ENCODE measurements at places on chromosomes 3 and 15.
A peak's percentile ranks its signal among the peaks of the same experiment; 100 is the strongest.

DNA sequence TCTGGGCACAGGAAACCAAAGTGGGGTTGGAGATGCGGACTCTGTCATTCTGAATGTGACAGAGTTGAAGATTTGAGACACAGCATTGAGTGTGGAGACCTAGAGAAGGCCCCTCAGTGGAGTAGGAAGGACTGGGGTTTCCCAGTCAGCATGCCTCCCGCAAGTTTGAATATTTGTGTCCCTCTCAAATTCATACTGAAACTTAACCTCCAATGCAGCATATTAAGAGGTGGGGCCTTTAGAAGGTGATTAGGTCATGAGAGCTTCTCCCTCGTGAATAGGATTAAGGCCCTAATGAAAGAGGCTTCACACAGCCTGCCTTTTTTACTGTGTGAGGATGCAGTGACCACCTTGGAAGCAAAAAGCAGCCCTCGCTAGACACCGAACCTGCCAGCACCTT is 8.0 kb downstream of the HDDC3 start:
- DNase-seq: no peak

GRCh38 chr15:97791824-97792792 is 168.4 kb upstream of the ARRDC4 start:
- no peak for DNase-seq

DNA sequence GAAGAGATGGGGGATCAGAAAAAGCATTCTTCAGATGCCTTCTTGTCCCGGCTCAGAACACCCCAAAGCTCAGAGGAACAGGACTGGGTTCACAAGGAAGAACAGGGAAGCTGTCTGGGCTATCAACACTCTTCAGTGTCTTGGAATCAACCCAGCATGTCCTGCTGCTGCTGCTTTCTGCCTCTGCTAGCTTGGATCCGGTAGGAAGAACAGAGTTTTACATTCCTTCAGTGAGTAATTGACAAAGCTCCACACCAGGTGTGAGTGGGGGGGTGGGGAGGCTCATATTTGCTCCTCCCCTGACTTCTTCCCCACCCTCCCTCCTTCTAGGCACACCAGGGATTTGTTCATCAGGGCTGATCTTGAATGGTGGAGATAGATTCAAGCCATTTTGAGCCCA is 13.1 kb upstream of the ETV5 start:
- DNase-seq: no peak

- no peak for DNase-seq
These were observed 9.3 kb upstream of the FBN1 start for GRCh38 chr15:48654801-48655200.

GRCh38 chr15:93067649-93068085 is 21.3 kb downstream of the RGMA start:
- DNase-seq: no peak

DNA sequence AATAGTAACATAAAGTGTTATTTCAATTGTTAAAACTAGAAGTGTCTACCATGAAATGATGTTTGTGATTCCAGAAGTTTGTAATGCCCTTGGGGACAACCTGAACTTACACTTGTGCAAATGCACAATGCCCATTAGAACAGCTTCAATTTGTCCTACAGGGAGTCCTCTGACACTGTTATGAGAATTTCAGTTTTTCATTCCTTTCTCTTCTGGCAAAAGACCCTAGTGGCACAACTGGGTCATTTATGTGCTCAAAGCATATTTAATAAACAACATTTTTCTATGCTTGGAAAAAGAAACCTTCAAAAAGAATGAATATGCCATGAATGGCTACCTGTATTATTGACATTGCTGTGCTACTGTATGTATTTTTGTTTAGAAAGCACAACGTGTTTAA is at the start of gene OR5H1:
Gene OR5H1 (plus strand): TSS at position 301 of the 400 bp plus-strand sequence. CDS start 1,977 bp downstream, outside the sequence.
- DNase-seq: no peak

GRCh38 chr3:54963641-54964040 is 35.8 kb upstream of the LRTM1 start:
- no peak for DNase-seq

- no peak for DNase-seq
These were observed 32.9 kb upstream of the FBLN2 start for GRCh38 chr3:13515786-13516759.

- DNase-seq: no peak
These were observed 15.4 kb downstream of the IGSF10 start for GRCh38 chr3:151445273-151446001.

- DNase-seq: no peak
These were observed 326.3 kb upstream of the ICE2 start for GRCh38 chr15:60804986-60805949.

- no peak for DNase-seq
These were observed 10.2 kb upstream of the MAPK6 start for GRCh38 chr15:52008698-52009434.

GRCh38 chr15:27495963-27496459 is 525.0 kb downstream of the GABRG3 start:
- DNase-seq: no peak

DNA sequence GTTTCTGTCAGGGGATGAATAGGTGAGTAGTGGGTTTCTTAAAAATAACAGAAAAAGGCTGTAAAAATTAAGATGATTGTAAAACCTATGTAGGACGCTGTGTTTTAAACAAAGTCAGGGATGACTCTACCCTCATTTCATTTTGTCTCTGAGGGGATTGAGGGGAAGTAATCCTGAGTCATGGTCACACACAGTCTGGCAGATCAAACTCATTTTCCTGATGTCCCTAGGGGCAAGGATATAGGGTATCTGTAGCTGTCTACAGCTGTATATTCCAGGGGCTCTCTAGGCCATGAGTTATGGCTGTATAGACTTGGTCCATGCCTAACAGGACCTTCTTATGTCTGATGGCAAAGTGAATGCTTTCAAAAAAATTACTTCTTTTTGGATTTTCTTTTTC is 421.1 kb downstream of the PDCD6IP start:
- no peak for DNase-seq

- no peak for DNase-seq
These were observed 129.7 kb upstream of the UBE2E1 start for GRCh38 chr3:23676093-23676492.

GRCh38 chr15:77497110-77497737 is 76.5 kb downstream of the HMG20A start:
- no peak for DNase-seq

DNA sequence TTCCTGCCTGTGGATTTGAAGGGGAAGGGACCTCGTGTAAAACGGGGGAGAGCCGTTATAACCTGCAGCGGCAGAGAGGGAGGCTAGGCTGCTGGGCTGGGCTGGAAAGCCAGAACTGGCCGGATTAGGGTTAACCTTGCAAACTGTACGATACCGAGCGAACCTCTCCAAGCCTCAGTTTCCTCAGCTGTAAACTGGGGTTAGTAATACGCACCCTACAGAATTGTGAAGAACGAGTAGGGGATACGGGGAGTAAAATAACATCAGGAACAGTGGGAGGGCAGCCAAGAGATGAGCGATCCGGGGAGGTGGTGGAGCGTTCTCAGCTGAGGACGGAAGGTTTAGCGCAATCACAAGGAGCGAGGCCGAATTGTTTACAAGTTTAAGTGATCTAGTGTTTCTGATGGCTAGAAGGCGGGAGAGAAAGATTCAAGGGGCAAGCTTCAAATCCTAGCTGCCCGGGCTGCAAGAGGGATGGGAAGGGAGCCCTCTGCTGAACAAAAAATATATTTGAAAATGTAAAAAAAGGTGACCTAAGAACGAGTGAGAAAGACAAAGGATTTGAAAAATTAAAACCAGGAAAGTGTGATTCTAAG is 768 bp upstream of the SEMA5B start:
- DNase-seq: no peak

DNA sequence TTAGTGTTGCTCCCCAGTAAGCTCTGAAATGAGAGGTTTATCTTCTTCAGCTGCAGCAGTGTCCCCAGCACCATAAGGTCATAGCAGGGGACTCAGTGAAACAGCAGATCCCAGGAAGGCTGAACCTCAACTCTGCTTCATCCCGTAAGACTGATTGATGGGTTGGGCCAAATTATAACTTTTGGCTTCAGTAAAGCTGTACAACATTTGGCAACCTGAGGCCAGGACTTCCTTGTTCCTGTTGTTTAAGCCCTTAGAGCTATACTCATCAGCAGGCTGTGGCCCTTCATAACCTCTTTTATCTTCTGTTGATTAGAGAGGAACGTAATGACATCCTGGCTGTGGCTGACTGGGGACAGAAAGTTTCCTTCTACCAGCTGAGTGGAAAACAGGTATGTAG is 29.0 kb downstream of the IFT122 start:
- no peak for DNase-seq

GRCh38 chr15:68311859-68312557 is 34.5 kb downstream of the FEM1B start:
- no peak for DNase-seq

DNA sequence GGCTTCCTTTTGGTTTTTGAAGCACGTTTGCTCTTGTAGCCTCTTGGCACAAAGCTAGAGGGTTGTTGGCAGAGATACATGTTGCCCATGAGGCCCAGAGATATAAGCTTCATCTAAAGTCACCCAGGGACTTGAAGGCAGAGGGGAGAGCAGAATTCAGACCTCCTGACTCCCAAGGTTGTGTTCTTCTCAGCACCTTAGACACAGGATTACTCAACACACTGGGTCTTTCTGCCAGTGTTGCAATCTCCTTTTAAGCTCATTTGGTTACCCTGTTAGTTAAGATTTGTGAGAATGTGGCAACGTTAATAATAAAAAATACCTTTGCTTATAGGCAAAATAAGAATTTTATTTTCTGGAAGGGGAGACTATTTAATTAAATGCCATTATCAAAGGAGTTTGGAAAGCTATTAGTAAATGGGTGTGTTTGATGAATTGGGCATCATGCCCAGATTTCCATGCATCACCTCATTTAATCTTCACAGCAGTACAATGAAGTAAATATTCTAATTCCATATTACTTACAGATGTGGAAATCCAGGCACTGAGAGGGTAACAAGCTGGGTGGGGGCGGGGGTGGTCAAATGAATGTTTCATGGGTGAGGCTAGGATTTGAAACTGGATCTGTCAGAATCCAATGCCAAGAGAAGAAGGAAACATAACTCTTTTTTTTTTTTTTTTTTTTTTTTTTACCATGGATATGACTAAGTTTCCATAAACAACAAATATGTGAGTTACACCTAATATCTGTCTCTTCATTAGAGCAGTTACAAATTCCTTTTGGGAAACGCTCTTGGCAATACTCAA is 183.3 kb downstream of the NR1D2 start:
- no peak for DNase-seq

DNA sequence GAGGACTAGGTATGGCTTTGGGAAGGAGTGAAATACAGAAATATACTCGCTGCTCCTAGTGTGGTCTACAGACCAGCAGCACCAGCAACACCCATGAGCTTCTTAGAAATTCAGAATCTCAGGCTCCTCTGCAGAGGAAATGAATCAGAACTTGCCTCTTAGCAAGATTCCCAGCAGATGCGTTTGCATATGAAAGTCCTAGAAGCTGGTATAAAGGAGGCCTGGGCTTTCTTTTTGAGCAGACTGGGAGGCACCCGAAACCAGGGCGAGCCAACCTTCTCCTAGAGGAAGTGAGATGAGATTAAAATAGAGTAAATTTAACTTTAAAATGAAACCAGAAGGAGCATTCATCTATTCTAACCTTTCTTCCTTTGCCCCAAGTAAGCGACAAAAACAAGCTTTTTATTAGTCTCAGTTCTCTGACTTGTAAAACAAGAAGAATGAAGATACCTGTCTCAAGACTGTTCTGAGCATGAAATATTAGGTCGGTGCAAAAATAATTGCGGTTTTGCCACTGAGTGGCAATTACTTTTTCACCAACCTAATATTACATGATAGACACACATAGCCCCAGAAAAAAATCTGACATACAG is 140.0 kb downstream of the PDZRN3 start:
- DNase-seq: no peak

- DNase-seq: no peak
These were observed 142.3 kb upstream of the CHL1 start for GRCh38 chr3:54240-54639.

DNA sequence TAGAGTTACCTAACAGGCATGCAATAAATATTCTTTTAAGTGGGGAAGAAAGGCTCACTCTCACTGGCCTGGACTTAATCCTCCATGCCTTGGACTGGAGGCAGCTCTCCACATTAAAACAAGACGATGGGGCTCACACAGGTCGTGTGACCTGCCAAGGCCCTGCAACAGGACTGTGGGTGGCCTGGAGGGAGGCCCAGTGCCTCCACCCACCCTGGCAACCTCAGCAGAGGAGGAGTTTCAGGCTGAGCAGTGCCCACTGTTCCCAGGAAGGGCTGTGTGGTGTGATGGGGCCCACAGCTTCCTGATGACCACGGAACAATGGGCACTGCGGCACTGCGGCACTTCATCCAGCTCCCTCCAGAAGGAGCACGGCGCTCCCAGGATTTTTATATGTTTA is 5.5 kb downstream of the UROC1 start:
- DNase-seq: no peak

GRCh38 chr3:84724877-84725276 is 233.9 kb upstream of the CADM2 start:
- no peak for DNase-seq

DNA sequence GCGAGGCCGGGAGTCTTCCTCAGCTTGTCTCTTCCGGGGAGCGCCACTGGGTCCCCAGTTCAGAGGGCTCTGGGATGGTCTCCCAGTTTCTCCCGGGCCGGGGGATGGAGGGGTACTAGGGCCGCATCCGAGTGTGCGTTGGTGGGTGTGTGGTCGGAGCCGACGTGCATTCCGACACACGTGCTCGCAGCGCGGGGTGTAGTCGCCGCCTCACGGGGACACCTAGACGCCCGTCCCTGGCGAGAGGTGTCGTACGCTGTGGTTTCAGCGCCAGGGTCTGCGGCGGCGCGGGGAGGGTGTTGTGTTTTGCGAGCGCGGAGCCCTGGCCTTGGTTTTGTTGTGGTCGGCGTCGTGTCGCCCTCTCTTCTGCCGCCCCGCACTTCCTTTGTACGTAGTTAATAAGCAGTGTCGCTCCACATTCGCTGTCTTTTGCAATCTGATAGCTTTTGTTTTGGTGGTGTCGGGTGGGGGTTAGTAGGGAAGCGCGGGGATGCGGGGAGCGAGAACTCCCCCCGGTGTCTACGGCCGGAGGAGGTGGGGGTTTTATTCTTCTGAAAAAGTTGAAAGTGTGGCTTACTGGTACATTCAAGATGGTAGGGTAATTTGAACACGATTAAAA is 2.2 kb downstream of the IGF1R start:
- DNase-seq: peak; percentile 11

- no peak for DNase-seq
These were observed 251.3 kb downstream of the CTNNB1 start for GRCh38 chr3:41450416-41451231.

GRCh38 chr3:134917631-134918030 is 122.6 kb downstream of the EPHB1 start:
- no peak for DNase-seq

DNA sequence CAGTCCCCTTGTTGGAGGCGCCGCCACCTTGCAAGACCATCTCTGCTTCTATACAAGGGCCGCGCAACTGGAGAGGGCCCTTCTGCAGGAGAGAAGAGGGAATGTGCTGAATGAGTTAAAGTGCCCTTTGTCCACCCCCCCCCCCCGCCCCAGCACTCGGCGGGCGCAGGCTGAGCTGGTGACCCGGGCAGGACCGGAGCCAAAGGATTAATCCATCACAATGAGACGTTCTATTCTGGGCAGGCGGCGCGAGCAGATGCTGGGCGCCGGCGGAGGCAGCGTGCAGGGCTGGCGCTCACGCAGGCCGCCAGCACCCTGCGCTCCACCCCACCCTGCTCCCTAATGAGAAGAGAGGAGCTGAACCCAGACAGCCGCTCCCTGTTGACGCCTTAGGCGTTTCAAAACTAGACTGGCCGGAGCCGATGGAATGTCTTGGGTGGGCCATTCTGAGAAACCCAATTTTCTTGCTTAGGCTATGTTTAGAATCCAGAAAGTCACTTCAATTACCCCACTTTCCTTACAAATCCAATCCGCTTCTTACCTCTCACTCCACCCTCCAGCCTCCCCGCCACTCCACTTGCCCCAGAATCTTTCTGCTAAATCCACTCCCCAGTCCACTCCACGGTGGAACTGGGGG is 32.9 kb downstream of the GJD2 start:
- DNase-seq: no peak
